ENCODE measurements at places on chromosomes 7 and 10.

DNA sequence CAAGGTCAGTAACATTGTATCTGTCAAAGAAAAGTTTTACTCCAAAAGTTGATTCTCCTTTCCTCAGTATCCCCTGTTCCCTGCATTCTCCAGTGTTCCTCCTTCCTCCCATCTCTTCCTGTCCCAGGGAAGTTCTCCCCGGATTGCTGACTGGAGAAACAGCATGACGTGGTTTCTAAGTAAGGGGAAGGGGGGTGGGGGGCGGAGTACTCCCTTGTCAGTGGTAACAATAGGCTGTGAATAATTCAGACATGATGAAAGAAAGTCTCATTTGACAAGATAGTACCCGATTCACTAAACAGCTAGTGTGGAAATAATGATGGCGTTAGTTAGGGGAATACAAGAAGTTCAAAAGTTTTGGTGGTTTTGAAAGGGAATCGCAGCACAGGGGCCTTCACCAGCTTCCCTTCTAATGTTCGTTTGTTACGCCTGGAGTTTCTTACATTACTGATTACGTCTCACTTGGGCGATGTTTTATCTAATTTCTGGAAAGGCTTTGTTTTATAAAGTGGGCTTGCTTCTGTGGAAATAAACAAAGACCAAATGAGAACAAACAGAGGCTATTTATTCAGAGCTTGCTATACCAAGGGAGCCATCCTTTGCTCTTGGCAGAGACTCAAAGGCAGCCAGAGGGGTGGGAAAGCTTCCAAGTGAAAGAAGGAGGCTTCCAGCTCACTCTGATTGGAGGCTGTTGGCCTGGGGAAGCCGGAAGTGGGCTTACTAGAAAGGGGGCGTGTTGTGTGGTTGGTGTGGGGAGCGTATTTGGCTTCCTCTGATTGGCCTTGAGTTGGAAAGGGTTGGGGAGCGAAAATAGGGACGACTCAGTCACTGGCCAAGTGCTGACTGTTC, 453.7 kb downstream of the SDK1 start:
- no peak for DNase-seq

- no peak for DNase-seq
Measured at GRCh38 chr7:88212918-88213317, 6.9 kb downstream of the SRI start.

DNA sequence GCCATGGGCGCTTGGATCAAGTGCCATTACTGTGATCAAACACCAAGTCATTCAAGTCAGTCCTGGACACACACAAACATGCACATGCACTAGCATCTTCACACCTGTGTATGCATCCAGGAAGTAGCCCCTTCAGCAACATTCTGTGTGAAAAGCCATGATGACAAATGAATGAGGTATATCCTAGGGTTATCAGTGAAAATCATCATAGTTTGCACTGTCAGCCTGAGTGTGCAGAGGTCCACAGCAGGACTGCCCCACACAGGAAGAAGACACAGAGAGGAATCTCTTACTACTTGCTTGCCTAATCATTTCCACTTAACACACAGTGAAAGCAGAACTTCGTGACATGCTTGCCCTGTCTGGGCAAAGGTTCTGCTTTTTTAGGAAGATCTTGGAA, 184.0 kb upstream of the ADO start:
- no peak for DNase-seq

- no peak for DNase-seq
Measured at GRCh38 chr7:55970561-55970960, 6.2 kb downstream of the NIPSNAP2 start.

- DNase-seq = no peak
Measured at GRCh38 chr7:127918130-127918529, 113.1 kb downstream of the LRRC4 start.

GRCh38 chr10:804787-805619, 115.5 kb upstream of the DIP2C start:
- no peak for DNase-seq

Measured in suprapubic skin (tissue), 4 donors.